ENCODE measurements at places on chromosomes 5 and 9.

GRCh38 chr5:28451483-28451882, 1413.1 kb upstream of the CDH9 start:
- no peak for DNase-seq

DNA sequence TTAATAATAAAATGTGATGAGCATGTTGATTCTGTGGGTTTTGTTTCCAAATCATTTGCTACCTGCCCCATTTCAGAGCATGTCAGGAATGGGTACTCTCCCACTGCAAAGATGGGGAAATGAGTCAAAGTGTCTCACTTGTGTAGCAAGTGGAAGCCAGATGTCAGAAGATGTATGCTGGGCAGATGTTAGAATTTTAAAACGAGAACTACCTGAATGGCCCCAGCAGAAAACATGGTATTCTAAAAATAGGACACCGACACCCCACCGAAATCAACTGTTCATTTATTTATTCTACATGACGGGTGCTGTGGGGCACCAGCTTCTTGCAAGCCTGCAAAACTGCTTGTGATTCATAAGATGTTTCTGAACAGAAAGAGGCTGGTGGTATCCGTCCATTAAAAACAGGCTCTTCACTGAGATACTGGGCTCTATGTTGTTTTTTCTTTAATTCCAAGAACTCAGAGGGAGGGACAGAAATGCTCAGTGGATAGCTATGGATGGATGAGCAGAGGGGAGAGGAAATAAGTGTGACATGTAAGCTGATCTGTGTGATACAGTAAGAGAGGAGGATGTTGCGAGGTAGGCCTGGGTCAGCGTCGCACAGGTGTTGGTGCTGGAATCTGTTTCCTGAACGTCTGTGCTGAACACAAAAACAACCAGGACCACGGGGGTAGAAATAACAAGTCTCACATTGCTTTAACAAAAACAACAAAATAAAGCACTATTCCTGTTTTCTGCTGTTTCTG, 157.2 kb downstream of the EFNA5 start:
- no peak for DNase-seq

DNA sequence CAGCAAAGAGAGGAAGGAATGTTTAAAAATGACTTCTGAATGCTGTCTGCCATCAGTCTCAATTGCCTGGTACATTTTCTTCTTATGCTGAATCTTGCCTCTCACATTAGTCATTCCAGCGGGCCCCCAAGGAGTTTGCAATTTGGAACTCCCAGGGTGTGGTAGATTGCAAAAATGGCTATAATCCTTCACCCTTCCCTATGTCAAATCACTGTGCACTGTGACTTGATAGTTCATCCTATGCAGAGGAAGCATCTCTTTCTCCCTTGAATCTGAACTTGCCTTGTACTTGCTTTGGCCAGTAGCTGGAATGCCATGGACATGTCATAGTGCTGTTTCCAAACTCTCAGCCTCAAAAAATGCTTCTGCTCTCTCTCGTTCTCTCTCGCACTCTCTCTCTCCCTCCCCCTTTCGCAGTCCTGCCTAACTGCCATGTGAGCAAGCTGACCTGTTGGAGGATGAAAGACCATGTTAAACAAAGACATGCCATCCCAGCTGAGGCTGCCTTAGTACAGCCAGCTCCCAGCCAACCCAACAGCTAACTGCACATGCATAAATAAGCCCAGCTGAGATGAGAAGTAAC, 284.0 kb upstream of the TLE4 start:
- DNase-seq = no peak

DNA sequence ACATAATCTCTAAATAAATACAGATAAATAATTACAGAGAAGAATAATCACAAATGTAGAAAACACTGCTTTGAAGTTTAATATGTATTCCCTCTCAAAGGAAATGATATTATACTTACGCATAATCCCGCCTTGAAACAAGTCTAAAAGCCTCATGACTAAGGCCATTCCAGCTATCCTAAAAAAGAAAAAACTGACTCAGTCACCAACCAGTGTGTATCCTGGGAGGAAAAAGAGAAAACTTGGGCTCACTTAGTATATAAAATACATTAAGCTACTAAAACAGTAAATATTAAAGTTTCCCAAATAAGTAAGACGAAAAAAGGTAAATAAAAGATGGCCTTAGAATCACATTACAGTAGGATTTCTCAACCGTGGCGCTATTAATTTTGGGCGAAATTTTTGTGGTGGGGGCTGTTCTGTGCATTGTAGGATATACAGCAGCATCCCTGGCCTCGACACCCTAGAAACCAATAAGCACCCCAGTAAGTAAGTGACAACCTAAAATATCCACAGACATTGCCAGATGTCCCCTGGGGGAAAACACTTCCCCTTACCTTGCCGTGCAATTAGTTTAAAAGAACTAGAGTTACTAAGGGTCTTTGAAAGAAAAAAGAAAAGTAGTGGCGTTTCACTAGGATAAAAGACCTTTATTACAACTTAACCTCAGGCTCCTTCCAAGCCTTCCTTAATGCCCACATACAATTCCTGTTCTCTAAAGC, 1.1 kb downstream of the HSPA9 start:
- DNase-seq = no peak

GRCh38 chr5:150853561-150853960, 7.2 kb downstream of the IRGM start:
- DNase-seq = no peak

DNA sequence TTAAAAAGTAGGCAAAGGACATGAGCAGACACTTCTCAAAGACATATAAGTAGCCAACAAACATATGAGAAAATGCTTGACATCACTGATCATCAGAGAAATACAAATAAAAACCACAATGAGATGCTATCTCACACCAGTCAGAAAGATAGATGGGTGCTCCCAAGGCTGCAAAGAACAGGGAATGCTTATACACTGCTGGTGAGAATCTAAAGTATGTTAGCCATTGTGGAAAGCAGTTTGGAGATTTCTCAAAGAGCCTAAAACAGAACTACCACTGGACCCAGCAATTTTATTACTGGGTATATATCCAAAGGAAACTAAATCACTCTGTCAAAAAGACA, 154.2 kb downstream of the NDUFS4 start:
- no peak for DNase-seq

DNA sequence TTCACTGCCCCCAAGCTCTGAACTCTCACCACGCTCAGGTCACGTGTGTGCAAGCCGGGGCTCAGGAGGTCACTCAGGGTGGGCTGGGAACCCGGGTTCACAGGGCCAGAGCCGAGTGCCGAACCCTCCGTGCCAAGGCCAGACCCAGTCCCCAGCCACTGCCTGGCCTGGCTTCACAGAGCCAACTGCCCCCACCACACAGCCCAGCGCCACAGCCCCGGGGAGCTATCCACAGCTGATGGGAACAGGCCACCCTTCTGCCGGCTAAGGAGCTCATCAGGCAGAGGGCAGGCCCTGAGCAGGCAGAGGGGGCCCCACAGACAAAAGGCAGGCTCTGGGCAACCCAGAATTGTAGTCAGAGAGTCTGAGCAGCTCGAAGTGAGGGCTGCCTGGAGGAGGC, 117.0 kb downstream of the VAV2 start:
- no peak for DNase-seq

DNA sequence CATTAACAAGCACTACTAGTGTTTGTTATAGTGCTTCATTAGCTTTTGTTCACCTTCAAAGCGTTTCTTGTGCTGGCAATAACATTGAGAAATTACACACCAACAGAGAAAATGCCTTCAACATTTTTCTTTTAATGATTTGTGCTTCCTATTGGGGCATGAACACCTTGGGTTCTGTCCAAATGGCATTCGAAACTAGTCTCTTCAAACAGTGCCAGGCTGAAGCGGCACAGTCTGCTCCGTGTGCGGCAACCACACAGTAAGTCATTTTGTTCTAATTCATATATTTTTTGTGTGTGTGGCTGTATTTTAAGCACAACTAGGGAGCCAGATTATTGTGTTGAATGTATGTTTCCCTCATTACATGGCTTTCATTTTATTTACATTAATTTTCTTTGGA, 414.7 kb upstream of the SGCD start:
- DNase-seq = no peak

DNA sequence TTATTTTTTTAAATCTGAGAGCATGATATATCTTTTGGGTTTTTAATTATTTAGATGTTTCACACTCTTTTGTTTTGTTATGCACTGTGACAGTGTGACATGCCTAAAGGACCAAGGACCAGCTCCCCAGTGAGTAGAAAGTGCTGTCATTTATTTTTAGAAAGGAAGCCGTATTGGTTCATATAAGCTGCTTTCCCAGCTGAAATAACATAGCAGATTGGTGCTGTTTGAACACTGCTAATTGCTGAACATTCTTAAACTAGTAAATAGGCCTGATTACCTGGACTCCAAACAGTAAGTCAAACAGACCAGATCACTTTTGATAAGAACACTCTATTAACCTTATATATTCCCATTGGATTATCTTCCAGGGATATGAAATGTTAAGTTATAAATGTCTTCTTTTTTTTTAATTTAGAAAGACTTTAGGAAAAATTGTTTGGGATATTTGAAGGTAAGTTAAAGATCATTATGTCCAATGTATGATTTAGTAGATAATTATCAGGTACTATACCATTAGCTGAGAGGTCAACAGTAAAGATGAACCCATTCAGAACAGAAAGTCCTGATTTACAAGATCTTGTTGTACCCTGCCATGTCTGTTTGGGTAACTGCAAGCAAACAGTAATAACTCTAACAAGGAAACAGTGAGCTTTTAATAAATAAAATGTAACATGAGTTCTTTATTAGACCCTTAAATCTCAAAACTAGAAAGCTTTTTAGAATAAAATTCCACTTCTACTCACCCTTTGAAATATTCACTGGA, 27.8 kb upstream of the ELL2 start:
- DNase-seq = no peak

DNA sequence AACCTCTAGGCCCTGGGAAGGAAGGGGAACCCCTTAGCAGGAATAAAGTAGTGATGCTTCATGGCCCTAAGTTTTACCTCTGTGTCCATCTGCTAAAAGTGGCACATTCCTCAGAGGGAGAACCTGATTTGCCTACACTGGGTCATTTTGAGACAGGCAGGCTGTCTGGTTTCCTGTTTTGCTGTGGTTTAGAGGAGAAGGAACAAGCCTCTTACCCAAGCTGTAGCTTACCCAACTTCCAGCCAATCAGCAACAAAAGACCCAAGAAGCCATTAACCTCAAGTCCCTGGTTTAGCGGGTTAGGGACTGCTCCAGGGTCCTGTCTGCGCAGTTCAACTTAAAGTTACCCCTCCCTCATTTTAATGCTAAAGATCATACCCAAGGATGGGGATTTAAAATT, 411.0 kb downstream of the MAT2B start:
- DNase-seq = no peak

GRCh38 chr5:52692039-52692438, 95.7 kb upstream of the ITGA1 start:
- DNase-seq = no peak
